Inflammatory macrophage treated with lipopolysaccharide for 4 hours (primary cell): ENCODE measurements at places on chromosomes 2 and 18.

DNA sequence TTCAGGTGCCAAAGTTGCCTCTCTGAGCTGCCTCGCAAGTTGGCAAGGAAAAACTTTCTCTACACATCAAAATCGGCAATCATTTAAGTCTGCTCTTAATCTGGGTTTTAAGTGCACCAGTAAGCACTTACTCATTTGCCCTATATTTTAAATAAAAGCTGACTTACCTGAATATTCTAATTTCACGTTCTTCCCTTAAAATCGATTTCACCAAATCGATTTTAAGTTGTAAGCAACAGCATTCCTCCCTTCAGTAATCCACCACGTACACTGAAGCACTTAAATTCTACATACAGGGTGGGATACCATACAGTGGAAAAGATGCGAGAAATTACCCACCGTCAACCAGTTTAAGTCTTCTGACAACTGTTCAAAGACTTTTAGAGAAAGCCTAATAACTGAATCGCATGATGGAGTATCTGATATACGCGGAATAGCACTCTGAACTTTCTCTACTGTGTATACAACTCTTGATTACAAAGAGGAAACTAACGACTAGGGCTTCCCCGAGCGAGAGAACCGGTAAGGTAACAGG, 1.6 kb downstream of the PPP3R1 start:
- DNase-seq = no peak

DNA sequence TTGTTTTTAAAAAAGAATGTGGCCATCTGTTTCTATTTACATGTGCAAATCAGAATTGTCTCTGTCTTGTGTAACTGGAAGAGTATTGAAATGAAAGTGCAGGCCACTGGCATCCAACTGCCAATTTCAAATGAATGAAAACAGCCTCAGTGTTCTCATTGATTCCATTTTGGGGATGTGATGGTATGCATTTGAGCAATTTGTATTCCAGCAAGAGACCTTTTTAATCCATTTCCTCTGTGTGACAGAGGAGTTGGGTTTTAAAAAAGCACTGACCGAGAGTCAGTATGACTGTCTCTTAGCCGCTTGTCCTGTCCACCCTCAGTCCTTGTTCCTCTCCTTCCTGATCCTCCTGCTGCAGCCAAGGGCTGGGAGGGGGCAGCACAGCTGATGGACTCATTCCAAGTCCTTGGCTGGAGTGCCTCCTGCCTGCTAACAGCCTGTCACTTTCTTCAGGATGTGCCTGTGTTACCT, 50.0 kb downstream of the ASAP2 start:
- DNase-seq = peak; percentile 14

DNA sequence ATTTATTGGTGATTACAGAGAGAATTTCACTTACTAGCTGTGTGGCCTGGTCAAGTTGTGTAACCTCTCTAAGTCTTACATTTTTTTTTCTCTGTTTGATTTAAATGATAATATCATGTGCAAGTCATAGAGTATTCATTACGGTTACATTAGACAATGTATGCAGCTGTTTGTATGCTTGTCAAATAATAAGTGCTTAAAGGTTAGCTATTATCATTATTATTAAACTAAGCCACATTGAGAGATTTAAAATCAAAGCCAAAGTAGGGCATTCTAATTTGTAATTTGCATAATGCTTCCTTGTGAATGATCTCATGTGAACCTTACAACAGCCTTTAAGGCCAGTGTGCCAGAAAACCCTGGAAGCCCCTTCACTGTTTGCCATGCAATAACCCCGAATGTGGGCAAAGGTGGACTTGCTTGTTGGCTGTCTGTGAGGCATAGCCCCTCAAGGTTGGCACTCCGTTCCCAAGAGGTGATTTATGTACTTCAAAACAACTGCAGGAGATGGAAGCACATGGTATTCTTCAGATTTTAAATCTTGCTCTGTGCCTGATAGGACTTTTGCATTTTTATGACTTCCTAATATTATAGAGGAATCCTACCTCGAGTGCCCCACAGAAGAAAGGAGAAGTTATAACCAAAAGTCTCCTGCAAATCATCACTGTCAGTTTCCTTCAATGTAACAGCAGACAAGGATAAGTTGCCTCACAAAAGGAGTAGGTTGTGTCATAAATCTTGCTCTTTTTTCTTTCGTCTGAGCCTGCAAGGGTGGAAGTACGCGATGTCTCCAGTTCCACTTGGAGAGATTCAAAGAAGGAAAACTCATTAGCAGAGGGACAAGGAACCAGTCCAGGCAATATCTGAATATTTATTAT, 272.0 kb downstream of the TGIF1 start:
- DNase-seq = peak; percentile 93

DNA sequence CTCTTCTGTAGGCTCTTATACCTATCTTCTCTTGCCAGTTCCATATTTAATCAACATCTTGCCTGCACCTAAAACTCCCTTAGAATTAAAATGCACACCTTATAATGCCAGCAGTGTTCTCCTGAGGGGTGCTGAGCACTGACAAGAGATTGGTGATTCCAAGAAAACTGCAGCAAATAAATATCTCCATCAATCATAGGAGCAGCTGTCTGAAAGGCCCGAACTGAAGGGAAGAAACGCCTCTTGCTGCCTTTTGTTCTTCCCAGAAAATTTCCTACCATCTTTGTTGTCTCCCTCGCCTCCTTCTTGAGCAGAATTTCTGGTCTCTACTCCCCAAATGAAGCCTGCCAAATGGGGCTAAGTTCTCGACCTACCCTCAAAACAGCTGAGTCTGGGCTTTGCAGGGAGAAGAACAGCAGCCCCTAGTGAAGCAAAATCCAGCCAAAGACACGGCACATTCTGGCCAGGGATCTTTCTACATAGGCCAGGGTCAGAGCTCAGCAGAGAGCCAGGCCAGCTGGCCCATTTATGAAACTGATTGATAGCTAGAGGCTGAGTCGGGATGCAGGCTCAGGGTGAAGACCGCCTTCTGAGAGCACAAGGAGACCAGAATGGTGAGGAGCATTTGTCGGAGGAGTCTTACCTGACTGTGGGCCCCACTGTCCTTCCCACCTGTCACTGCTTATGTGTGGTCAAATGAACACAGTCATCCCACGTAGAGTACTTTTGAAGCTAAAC, 20.4 kb upstream of the TMEM247 start:
- DNase-seq = no peak

GRCh38 chr2:138621139-138621538, 119.6 kb downstream of the SPOPL start:
- no peak for DNase-seq

DNA sequence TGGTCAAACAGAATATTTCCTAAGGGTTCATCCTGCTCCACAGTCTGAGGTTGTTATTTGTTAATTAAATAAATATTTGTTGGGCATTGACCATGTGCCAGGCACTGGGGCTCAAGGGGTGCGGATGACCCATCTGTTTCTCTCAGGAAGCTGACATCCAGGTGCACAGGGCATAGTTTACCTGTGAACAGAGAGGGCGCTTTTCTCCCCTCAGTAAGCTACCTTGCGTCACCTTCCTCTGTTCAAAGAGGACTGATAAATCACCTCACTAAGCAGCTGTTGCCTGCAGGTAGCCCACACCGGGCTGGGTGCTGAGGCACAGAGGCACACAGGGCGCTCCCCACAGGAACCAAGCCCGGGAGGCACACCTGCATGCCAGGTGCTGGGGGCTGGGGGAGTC, 41.6 kb downstream of the SH3RF3 start:
- DNase-seq = no peak

DNA sequence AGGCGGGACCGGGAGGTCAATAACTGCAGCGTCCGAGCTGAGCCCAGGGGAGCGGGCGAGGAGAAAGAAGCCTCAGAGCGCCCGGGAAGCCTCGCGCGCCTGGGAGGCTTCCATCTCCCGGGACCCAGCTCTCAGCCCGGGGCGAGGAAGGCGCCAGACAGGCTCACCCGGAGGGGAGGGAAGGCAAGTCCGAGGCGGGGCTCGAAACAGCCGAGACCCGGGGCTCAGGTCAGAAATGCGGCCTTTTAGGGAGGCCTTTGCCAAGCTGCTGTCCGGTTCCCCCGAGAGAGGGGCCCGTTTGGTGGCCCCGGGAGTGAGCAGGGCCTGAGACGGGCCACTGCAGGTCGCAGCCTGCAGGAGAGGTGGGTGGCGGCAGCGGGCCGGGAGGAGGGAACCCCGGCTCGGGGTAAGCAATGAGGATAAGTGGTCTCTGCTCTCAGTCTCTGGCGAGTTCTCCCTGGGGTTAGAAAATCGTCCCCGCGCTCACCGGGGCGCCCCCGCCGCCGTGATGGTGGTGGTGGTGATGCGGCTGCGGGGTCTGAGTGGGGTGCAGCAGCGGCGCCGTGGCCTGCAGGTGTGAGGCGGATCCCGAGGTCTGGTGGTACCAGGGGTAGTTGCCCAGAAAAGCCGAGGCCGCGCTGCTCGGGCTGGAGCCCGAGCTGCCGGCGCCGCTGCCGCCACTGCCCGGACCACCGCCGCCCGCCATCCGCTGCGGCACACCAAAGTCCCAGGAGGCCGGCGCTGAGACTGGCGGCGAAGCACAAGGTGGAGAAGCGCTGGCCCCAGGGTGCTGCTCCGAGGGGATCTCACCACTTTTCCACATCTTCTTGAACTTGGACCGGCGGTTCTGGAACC, 2.4 kb downstream of the DLX2 start:
- no peak for DNase-seq

DNA sequence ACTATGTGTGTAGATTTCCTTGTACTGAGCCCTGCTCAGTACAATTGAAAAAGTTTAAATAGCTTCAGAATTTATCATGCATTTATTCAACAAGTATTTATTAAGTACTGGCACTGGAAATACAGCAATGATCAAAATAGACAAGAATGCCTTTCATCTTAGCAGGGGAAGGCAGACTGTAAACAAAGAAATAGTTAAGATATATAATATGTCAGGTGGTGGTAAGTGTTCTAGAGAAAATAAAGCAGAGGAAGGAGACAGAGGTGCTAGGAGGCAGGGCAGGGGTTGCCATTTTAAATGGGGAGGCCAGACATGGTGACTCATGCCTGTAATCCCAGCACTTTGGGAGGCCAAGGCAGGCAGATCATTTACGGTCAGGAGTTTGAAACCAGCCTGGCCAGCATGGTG, 13.6 kb upstream of the LIPG start:
- no peak for DNase-seq

- peak; percentile 30 for DNase-seq
Observed at GRCh38 chr2:72993147-72993932, 76.0 kb downstream of the EMX1 start.

- DNase-seq = no peak
Observed at GRCh38 chr18:7370375-7370774, 139.5 kb downstream of the LRRC30 start.

- DNase-seq = no peak
Observed at GRCh38 chr2:221439761-221440479, 132.2 kb downstream of the EPHA4 start.

- no peak for DNase-seq
Observed at GRCh38 chr18:27887287-27887686, 289.6 kb downstream of the CDH2 start.

DNA sequence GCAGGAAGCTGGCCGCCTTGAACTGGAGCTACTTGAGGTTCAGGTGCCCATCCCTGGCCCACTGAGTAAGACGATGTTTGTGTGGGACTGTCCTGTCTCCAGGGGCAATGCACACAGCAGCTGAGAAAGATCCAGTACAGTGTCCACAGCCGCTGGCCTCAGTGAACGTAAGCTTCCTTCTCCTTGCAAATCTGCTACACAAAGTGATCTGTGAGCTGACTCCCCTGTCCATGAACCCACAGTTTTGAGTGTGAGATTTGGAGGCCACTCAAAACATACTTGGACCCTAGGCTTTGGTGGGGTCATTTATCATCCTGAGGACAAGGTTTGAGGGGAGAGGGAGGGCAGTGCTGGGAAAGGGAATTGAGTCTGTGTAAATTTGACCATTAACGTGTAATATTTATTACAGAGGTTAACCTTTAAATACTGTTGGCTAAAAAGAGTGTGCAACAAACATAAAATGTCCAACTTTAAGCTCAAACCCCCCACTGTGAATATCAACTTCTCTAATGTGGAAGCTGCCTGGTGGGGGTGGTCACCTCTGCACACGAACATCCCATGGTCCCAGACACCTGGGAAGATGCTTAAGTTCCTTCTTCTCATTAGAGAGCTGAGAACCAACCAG, 4.9 kb upstream of the CYS1 start:
- DNase-seq = no peak

GRCh38 chr2:42879121-42879705, 86.8 kb upstream of the HAAO start:
- DNase-seq = no peak

- no peak for DNase-seq
Observed at GRCh38 chr2:85915606-85916303, 27.0 kb upstream of the ST3GAL5 start.

GRCh38 chr2:74991977-74992376, 33.5 kb downstream of the POLE4 start:
- DNase-seq = no peak

GRCh38 chr2:236712304-236712703, 142.7 kb downstream of the ACKR3 start:
- DNase-seq = peak; percentile 39

DNA sequence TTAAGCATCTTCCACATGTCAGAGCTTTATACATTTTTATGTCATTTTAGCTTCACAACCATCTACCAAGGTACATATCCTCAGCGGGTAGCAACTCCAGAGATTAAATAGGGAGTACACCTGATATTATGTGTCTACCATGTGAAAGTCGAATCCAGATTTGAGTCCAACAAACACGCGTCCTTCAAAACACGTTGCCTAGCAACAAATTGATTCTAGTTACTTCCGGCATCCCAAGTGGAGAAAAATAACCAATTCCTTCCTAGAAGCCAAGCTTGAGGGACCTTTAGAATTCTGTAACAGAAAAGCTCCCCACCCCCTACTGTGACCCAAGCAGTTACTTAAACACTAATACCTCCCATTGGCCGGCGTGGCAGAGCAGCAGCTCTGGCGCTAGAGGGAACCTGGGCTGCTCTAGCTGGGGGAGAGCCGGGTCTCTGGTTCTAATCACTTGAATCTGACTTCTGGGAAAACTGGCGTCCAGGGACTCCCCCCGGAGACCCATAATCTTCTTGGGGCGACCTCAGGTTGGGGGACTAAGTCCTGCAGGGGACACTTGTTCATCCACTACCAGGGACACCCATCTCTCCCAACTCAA, at the start of gene ERICH2:
Gene ERICH2, plus strand, starts transcription at position 371 of the 598 bp plus-strand sequence. CDS start 304 bp downstream, outside the sequence.
- peak; percentile 64 for DNase-seq

DNA sequence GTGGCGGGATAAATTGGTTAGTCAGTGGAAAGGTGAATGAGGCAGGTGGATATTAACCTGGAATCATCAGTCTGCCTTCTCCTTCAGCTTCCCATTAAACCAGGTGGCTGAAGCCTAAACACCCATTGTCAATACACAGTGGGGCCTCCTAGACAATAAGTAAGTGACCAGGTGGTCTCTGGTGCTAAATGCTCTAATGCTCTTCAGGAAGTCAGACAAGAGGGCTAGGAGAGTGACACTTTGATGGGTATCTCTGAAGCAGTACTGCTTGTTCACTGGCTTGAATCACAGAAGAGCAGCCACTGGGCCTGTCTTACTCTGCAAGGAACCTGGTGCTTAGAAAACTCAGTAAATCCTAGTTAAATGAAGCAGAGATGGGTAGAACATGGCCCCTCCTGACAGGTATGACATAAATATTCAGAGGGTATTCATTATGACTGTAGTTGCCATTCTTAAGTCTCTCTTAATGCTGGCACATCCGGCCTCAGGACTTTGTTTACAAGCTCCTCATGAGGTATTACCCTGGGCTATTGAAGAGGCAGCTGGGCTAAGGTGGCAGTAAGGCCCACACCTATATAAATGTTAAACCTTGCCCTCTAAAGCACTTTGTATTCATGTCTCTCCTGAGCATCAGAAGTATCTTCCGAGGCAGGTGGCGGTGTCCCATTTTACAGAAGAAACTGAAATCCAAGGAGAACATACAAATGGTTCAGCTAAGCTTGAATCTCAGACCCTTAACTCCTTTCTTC, 104.9 kb downstream of the NCK2 start:
- DNase-seq = no peak

- no peak for DNase-seq
Observed at GRCh38 chr2:58865436-58865835, 624.3 kb upstream of the FANCL start.

GRCh38 chr2:191740759-191741158, 62.8 kb downstream of the NABP1 start:
- DNase-seq = no peak
